Kidney capillary endothelial cell (primary cell): ENCODE measurements at places on chromosomes 5 and 9.
A peak's percentile ranks its signal among the peaks of the same experiment; 100 is the strongest.

DNA sequence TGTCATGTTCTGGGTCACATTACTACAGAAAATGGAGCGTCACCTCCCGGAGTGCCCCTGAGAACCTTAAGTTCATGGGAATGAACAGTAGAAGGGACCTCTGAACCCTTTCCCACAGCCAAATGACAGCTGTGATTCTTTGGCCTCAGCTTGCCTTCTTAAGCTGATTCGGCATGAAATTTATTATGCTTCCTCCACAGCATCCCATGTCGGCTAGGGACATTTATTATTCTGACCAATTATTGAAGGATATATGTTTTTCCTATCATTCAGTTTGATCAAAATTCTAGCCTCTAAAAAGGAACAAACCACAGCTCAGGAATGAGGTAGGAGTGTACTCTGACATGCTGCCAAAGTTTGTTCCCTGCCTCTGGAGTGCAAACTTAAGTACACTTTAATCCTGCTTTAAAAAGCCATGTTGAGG lies 440.6 kb downstream of the CETN3 start:
- no peak for DNase-seq

GRCh38 chr5:57303985-57304384 lies 130.1 kb downstream of the GPBP1 start:
- DNase-seq = no peak

DNA sequence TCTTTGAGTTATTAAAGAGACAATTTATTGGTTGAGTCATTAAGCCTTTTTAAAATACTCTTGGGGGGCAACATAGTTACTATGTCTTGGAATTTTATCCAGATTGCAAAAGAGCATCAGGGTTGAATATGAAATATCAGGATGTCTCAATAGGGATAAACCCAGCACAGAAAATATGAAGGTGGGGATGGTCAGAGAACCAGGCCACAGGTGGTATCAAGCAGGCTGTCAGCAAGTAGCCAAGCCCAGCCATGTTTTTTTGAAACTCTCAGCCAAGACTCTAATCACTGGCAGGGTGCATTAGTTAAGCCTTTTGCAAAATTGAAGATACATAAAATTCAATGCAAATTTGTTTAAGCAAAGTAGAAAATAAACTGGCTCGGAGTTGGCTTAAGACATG lies 468.9 kb downstream of the DTWD2 start:
- no peak for DNase-seq

DNA sequence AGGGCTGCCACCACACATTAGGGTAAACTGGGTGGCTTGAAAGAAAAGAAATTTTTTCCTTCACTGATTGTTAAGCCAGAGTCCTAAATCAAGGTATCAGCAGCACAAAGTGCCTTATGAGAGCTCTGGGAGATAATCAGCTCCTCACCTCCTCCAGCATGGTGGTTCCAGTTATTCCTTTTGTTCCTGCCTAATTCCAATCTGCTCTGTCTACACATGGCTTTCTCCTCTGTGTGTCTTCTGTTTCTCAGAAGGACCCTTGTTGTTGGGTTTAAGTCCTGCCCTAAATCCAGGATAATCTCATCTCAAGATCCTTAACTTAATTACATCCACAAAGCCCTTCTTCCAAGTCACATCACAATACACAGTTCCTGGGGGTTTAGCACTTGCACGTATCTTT lies 1352.0 kb upstream of the CDH9 start:
- DNase-seq = no peak

- peak; percentile 31 for DNase-seq
Observed at GRCh38 chr9:126558051-126558665, 55.6 kb upstream of the LMX1B start.

GRCh38 chr5:169796731-169797130 lies 159.7 kb downstream of the DOCK2 start:
- DNase-seq = no peak

DNA sequence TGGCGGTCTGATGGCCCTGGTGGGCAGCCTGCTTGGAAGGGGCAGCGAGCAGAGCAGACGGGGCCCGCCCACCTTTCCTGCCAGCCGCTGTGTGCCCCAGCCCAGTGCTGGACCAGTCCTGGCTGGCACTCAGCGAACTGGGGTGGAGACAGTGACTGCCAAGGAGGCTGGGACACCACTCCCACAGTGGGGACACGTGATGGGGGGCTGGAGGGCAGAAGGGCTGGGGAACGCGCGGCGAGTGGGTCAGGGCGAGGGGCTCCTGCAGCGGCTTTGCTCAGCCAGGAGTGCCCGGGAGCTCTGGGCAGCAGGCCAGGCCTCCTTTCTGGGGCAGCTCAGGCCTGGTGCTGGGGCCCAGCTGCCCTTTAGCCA lies 19.5 kb downstream of the NCS1 start:
- DNase-seq = no peak

GRCh38 chr9:98144076-98144475 lies 25.1 kb upstream of the TRIM14 start:
- no peak for DNase-seq

DNA sequence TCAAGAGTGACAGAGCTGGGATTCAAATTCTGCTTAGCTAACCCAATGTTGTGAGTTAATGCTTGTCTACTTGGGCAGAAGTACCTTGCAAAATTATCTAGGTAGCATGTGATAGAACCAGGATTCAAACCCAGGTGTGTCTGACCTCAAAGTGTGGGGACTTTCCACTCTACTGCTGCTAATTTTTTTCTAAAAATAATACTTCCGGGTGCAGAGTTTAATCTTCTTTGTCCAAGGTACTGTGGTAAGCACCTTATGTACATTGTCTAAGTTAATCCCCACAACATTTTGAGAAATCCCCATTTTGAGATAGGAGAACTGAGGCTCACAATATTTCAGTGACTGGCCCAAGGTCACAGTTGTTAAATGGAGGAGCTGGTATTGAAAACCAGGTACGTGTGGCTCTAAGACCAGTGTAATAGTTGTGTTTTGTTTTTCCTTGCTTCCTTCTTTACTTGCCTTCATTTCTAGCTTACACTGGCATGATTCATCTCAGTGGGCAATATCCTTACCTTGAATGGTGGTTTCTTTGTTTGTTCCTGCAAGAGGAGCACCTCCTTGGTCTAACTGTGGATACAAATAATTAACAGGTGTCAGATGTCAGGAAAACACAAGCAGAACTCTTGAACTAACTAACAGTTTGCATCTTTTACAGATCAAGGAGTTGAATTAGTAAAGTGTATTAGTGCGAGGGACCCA lies 7.5 kb downstream of the ALDOB start:
- no peak for DNase-seq

- DNase-seq = peak; percentile 98
Observed at GRCh38 chr5:157384971-157385709, 74.9 kb upstream of the NIPAL4 start.

DNA sequence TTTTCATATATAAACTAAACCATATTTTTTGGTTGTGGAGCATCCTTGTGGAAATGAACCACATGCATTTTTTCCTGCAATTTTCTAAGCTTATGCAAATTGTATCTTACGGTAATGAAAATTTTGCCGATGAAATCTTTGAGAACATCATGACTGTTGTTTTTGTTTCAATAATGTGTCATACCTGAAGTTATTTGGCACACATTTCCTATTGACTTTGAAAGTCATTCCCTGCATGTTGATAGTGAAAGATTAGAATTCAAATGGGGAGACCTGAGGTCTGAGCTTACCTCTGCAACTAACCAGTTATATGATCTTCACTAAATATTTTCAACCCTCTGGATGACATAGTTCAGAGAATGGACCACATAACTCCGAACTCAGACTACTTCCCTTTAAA lies 88.5 kb downstream of the PRR16 start:
- DNase-seq = no peak

DNA sequence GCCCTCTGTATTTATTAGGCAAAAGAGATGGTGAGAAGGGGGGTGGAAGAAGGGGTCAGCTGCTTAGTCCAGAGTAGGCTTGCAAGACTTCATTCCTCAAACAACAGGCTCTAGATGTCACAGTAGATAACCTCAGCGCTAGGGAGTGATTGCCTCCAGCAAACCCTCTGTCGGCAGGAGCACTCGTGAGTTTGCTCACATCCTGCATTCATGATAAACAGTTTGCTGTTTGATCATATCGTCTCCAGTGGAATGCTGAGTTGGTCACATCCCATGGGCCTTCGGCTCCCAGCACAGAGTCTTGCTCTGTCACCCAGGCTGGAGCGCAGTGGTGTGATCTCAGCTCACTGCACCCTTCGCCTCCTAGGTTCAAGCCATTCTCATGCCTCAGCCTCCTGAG lies 3.6 kb downstream of the TTC23L start:
- DNase-seq = no peak

DNA sequence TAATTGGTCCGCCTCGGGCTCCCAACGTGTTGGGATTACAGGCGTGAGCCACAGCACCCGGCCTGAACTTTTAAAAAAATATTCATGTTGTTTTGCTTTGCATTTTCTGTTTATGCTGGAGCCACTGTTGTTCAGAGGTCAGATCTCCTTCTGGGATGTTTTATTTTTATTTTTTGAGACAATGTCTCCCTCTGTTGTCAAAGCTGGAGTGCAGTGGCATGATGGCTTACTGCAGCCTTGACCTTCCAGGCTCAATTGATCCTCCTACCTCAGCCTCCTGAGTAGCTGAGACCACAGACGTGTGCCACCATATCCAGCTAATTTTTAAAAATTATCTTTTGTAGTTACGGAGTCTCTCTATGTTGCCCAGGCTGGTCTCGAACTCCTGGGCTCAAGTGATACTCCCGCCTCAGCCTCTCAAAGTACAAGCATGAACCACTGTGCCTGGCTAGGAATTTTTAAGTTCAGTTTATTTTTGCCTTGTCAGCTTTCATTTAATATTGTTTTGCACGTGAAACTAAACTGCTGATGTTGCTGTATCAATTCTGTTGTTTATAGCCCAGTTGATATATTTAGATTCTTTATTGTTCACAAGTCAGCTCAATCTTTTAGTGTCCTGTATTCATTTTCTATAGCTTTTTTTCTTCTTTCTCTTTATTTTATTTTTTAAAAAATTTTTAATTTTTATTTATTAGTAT lies 13.7 kb downstream of the TMEFF1 start:
- no peak for DNase-seq

- no peak for DNase-seq
Observed at GRCh38 chr5:168932400-168933189, 353.4 kb upstream of the PANK3 start.

DNA sequence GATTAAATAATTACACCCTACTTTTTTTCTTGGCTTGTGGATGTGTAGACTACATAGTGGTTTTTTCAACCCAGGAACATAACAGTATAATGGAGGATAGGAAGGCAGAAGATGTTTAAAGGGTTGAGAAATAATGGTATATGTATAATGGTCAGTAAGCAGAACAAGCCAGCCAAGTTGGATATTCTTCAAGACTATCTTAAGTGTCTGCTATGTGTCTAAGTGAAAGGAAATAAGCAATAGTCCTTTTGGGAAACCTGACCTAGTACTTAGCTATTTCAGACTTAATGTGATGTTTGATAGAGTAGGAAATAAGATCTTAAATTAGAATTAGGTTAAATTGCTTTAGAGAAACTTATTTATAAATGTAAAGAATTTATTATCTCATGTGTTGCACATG lies 85.7 kb downstream of the PTPDC1 start:
- DNase-seq = no peak

GRCh38 chr5:15786326-15786725 lies 286.3 kb downstream of the FBXL7 start:
- no peak for DNase-seq

DNA sequence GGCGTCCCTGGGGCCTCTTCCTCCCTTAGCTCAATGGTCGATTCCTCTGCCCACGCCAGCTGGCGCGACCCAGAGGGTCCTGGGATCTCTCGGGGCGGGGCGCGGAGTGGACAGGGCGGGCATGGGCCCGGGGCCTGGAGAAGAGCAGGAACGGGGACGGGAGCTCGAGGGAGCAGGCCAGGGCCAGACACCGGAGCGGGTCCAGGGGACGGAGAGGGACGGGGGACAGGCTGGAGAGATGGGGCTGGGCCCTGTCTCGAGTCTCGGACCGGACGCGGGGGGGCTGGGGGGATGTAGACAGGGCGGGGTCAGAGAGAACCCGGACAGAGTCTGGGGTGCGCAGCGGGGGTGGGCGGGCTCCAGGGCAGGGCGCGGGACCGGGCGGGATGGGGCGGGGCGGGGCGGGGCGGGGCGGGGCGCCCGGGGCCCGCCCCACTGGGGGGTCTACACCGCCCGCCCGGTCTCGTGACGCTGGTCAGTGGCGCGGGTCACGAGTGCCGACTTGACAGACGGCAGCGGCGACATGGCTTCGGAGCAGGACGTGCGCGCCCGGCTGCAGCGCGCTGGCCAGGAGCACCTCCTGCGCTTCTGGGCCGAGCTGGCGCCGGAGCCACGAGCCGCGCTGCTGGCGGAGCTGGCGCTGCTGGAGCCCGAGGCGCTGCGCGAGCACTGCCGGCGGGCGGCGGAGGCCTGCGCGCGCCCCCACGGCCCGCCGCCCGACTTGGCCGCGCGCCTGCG lies at the start of gene UAP1L1:
UAP1L1 (plus strand) TSS at position 508 of the 738 bp plus-strand sequence; CDS start at position 524, 16 bp downstream.
- no peak for DNase-seq

GRCh38 chr5:113052041-113052795 lies 75.6 kb downstream of the DCP2 start:
- DNase-seq = no peak

DNA sequence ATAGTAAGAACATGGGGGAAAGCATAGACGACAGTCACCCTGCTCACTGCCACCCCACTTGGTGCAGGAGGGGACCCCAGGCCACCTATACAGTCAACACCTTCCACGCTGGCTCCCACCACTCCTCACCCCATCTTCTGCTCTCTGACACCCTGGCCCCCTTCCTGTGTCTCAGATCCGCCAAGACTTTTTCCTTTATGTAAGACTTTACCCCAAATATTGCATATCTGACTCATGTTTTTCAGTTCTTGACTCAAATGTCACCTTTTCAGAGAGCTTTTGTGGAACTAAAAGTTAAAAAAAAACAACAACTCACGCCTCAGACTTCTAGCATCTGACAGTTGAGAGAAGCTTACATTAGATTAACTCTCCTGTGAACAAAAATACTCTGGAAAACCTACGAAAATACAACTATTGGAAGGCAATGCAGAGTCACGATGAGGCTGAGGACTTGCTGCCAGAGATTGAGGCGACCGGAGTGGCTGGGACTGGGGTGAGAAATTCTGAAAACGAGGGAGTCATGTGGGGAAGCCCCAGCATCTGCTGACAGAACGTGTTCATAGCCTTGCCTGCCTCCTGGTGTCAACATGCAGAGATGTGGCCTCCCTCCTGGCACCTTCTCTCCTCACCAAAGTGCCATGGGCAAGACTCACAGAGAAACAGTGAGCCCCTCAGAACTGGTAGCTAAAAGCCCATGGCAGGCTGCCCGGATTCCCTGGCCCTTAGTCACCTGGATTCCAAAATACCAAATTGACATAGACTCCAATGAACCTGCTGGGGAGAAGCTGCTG lies 22.4 kb upstream of the FCN2 start:
- no peak for DNase-seq

- no peak for DNase-seq
Observed at GRCh38 chr5:66322786-66323528, 178.9 kb downstream of the SREK1 start.
